ENCODE measurements at places on chromosomes 5 and 9.
A peak's percentile ranks its signal among the peaks of the same experiment; 100 is the strongest.

DNA sequence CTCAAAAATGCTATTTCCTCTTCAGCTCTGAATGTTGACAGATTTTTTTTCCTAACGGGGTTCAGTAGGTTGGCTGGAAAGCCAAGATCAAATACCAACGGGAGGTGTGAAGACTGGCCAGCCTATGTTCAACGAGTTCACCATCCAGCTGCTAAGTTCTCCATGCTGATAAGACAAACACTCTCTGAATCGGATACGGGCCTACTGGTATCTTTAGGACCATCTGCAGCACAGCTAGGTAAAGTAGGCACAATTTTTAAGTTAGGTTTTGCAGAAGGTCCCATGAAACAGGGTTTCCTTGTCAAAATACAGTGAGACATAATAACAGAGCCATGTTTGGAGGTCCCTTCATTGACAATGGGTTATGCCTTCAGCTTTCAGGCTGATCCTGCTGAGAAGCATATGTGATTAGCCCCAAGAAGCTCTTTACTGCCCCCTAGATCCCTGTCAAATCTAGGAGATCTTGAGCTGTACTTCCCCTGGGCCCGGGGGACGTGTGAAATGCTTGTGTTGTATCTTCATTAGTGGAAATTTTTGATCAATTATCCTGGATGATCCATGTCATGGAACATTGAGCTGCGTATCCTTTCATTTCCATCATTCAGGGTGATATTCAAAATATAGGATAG is 60.6 kb downstream of the PGM5 start:
- no peak for DNase-seq

GRCh38 chr5:1946776-1947175 is 64.1 kb upstream of the IRX4 start:
- no peak for DNase-seq

DNA sequence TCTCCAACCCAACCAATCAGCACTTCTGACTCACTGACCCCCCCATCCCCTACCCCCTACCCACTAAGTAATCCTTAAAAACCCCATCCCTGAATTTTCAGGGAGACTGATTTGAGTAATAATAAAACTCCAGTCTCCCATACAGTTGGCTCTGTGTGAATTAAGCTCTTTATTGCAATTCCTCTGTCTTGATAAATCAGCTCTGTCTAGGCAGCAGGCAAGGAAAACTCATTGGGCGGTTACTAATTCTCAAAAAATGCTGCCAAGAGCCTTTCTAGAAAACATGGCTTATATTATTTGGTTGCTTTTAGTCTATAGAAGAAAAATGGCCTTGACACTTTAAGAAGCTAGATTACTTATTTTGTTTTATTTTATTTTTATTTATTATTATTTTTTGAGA is 131.7 kb downstream of the SUSD1 start:
- DNase-seq: no peak

- DNase-seq: no peak
Measured at GRCh38 chr5:154999865-155000264, 13.7 kb upstream of the KIF4B start.

DNA sequence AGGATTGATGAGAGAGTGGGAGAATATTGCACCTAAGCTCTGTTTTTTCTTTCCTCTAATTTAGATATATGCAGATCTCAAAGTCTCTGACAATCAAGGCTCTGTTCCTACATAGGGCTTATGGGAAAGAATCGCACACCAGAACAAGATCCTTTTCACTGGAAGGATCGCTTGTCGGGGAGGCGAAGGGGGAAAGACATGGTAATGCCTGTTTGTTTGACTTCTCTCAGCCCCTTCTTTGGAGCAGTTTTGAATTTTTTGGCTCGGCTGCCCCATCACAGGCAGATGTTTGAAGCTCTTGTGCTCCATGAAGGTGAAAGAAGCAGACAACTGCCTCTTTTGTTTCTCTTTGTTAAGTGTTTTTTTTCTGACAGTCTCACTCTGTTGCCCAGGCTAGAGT is 599.9 kb upstream of the ZNF608 start:
- DNase-seq: no peak

- DNase-seq: no peak
Measured at GRCh38 chr5:9818340-9818845, 188.2 kb upstream of the TAS2R1 start.

DNA sequence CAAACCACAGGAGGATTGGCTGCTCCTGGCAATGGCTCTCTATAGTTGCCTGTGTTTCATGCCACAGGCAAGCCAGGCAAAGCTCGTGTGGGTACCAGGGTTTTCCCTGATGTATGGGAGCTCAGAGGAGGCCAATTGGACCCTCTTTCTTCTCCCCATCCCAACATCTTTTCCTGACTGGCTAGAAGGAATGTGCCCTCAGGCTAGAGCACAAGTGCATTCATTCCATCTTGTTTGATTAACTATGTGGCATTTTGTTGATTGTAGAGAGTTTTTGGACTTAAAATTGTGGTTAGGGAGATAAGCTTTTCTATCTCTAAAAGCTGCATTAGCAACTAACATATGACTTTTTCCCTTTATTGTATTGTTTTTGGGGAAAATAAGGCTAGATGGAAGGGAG is 561.3 kb downstream of the PSAT1 start:
- DNase-seq: no peak

DNA sequence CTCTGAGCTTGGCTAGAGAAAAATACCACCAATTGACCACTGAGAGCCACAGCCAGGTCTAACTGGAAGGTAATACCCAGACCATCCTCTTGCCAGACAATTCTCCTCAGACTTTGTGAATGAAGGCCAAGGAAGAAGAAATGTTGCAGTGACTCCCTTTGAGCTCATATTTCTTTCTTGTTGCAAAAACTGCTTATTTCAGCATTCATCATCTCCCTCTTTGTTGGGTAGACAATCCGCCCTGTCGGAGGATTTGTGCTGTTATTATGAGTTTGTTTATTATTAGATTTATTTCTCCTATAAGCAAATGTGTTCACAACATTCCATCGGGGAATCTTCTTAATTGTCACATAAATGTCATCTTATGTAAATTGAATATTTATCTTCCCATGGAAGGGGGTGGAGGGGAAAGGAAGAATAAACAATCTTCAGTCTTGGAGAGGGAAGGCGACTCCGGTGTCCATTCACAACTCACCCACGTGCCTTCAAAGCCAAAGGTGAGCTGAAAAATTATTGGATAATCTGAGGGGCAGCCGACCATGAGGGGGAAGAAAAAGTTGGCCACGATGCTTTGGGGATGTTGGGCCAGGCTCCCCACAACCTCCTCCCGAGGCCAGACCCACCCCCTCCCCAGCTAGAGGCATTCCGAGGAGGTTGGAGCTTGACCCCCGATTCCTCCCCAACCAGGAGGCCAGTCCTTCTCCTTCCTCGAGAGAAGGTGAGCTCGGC is 1.8 kb upstream of the JADE2 start:
- DNase-seq: no peak

DNA sequence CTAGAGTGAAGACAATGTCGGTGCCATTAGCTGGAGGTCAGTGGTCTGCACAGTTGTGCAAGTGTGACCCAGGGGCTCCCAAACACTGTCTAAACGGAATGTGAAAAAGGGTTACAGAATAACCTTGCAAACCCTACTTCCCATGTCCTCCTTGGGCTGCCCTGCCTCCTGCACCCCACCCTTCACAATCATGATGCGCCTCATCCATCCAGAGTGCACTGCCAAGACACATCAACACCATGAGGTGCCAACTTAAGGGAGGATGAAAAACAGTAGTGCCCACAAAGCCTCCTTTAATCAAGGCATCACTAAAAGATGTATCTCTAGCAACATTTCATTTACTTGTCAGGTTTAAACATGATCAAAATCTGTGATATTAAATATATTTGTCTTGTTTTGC is 87.1 kb downstream of the SETX start:
- DNase-seq: no peak

- peak; percentile 77 for DNase-seq
Measured at GRCh38 chr9:93116072-93116961, 17.7 kb downstream of the NINJ1 start.

DNA sequence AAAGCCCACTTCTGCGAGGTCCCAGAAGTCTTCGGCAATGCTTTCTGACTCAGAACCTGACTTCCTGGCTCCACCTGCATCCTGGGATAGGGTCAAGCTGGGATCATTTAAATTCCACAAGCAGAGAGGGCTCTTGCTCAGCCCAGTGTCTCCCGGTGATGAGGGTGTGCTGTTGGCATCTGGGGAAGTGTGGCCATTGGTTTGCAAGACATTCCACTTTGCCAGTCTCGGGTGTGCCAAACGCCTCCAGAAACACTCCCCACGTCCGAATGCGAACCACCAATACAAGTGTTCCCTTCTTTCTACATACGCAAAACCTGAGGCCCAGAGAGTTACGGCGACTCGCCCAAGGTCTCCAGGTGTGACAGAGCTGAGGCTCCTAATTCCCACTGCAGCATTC is 43.1 kb upstream of the FCN2 start:
- no peak for DNase-seq

DNA sequence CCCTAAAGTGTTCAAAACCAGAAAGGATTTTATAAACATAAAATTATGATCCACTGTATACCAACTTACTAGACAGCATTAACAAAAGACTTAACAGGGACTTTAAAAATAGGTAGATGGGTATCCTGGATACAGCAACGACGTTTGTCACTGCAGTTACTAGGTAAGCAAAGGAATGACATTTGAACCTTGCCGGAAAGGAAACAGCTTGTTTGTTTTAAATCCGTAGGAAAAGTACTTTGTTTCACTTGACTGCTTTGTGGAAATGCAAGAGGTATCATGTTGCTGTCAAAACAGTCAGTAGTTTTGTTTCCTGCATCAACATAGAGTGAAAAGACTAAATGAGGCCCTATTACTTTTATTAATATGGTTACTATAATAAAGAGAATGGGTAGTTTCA is 122.9 kb downstream of the CDC42SE2 start:
- no peak for DNase-seq

DNA sequence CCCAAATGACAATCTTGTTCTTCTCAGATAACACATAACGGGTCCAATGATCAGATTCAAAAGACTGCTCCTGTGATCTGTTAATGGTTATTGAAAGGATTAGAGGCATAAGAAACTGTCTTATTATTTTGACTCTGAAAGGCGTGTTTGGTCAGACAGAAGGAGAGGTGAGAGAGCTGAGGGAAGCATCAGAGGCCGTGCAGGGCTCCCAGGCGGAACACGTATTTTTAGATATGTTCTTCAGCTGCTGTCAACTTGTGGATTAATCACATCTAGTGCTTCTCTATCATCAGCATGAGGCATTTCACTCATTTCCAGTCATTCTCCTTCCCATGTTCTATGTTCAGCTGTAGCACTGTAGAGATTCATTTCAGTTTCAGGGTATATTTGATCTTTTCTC is 199.8 kb downstream of the MAPKAP1 start:
- DNase-seq: no peak
